ENCODE measurements at places on chromosomes 16 and 17.

DNA sequence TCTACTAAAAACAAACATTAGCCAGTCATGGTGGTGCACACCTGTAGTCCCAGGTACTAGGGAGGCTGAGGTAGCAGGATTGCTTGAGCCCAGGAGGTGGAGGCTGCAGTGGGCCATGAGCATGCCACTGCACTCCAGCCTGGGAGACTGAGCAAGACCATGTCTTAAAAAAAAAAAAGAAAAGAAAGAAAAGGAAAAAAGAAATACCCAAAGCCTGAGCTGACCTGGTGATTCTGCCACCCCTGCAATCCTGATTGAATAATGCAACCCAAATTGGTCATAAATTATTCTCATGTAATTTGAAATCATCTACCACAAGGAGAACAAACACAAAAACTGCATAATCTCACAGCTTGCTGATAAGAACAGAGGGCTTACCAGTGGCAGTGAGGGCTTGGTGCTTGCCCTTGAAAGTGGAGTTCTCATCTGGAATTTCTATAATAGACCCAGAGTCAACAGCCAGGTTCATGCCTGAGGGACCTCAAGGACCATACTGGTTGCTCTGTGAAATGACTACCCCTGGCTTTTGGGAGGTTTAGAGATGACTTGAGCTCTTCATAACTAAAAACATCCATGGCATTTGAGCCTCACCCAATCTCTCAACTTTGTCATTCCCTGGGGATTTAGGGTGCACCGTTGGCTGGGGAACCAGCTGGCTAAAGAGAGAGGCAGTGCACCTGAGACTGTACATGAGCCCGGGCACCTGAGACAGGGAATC, 35.4 kb upstream of the TMC5 start:
- no peak for DNase-seq

DNA sequence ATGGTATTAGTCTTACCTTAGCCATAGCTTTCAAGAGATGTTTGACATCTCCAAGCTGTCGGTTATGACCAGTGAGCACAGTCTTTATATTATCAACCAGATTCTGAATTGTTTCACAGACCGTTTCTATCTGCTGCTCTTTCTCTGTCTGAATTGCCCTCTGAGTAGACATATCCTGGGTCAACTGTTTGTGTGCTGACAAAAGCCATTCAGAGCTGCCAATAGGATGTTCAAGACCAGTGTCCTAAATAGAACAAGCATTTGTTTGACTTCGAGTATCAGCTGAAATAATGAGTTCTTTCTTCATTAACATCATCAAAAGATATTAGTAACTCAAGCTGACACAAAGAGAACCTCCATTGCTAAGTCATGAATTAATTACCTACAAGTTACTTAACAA, 14.9 kb upstream of the ARL6IP1 start:
- DNase-seq: no peak

- DNase-seq: no peak
Observed at GRCh38 chr17:44637066-44637465, 19.2 kb upstream of the MEIOC start.

GRCh38 chr16:1870365-1871082, 1.4 kb downstream of the MEIOB start:
- DNase-seq: no peak

DNA sequence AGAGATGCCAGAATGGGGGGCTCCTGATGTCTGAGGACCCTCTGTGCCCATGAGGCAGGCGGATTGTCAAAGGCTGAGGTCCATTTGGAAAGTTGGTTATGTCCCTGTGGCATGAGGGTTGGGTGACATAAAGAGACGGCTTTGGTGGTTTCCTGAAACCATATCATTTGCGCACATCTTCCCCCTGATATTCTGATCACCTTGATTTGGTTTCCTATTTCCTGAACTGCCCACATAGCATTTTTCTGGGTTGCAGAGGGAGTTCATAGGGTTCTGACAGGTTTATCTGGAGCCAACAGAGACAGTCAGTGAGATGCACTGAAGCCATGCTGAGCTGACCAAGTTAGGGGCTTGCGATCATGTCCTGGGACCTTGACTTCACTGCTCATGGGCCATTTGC, 15.7 kb upstream of the RNF222 start:
- no peak for DNase-seq

- peak; percentile 84 for DNase-seq
Observed at GRCh38 chr16:56191156-56191815, at the start of gene GNAO1. GNAO1 (plus strand) TSS chr16:56191489; CDS start chr16:56192236, 747 bp downstream.

GRCh38 chr16:48503779-48504178, 106.2 kb downstream of the N4BP1 start:
- DNase-seq: peak; percentile 78

DNA sequence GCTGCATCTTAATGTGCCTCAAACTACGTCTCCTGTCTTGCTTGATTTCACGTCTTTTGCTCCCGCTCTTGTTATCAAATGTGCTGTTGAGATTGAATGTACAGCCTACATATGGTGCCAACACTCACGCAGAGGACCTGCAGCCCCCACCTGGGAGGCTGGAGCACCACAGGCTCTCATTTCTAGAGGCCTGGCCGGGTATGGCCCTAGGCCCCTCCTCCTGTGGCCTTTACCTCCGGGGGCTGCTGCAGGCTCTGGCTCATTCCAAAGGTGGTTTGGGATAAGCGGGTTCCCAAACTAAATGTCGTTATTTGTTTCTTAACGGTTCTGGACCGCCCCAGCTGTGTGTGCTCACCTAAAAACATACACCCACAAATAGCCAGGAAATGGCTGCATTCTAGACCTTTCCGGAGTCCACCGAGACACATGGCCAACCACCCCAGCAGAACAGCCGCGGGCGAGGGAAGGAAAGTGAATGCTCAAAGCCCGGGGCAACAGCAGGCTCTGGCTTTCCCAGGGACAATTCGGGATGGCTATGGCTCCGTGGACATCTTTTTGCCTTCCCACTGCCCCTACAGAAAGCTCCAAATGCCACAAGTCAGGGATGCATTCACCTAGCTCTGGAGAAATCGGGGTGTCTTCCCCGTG, 105.9 kb downstream of the ENGASE start:
- peak; percentile 53 for DNase-seq

- DNase-seq: no peak
Observed at GRCh38 chr17:58788199-58788598, 32.5 kb downstream of the PPM1E start.

DNA sequence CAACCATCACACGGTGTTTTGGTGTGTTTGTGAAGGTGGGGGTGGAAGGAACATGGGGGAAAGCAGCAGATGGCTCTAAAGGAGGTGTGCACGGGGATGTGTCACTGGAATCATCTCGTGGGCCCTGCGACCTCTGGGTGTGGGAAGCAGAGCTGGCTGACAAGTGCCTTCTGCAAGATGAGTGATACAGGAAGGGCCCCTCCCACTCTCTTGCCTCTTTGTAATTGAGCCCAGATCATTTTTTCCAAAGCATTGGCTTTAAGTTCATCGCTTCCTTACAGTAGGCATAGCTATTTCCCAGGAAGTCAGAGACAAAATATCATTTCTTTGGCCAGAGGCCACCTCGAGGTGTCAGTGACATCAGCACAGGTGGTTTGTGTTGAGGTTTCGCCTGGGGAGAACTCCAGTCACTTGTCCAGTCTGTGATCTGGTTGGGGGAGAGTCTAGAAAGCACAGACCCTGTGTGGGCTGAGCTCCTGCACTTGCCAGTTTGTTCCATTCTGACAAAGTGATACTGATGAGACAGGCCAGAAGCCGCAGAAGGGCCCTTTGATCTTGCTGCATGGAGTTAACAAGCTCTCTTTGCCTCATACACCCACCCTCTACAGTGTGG, 20.6 kb upstream of the SNTB2 start:
- DNase-seq: no peak

DNA sequence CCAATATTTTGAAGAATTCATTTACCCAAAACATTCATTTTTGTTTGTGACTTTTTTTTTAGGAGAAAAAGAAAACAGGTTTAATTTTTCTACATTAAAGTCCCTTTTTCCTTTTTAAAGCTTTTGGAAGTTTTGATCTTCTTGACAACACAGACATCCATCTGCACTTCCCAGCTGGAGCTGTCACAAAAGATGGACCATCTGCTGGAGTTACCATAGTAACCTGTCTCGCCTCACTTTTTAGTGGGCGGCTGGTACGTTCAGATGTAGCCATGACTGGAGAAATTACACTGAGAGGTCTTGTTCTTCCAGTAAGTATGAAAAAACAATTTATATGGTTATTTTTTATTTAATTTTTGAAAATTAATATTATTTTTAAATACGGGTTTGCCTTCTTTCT, 37.2 kb downstream of the SIAH1 start:
- DNase-seq: no peak

GRCh38 chr17:29243792-29244191, 2.9 kb upstream of the CRYBA1 start:
- no peak for DNase-seq

DNA sequence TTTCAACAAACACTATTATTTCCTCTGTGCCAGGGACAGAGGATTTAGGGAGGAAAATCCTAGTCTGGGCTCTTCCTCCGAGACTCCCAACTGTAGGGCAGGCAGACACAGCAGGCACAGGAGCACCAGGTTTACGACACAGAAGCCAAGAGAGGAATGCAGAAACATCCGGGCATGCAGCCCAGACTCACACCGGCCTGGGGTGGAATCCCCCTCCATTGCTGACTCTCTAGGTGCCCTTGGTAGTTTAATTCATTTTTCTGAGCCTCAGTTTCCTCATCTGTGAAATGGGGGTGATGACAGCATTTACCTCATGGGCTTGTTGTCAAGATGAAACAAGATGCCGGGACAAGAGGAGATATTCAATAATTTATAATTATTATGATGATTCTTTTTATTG, 14.9 kb downstream of the CA4 start:
- DNase-seq: no peak

DNA sequence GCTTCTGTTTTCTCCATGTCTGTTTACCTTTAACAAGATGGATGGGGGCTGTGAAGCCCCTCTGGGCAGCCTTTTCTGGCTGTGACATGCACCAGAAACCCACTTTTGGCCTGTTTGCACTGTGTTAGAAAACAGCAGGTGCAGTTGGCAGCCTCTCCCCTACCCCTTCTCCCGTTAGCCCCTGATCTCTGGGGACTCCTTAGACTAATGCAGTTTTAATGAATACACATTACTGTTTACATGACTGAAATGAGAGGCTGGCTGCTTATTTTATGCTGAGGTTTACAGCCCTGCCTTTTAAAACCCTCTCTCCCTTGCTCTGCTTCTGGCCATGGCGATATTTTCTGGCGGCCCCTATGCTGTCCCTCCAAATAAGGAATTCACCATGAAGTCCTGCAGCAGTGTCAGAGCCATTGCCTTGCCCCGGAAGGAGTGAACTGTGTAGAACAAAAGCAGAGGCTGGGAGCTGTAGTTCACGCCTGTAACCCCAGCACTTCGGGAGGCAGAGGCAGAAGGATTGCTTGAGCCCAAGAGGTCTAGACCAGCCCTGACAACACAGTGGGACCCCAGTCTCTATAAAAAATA, 79.3 kb downstream of the PRKCB start:
- no peak for DNase-seq

DNA sequence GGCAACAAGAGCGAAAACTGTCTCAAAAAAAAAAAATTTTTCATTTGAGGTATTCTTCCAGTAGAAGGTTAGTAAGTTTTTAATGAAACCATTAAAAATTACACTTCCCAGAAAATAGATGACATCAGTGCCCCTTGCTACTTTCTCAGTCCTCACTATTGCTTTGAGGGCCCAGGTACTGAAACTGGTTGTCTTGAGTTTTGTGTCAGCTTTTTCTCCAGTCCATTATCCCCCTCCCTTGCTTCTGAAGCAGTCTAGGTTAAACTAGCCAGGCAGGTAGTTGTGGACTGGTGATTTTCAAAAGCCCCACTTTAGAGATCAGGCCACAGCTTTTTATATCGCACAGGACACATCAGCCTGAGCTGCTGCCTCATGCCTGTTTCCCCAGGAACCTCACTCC, 10.9 kb downstream of the SMCR8 start:
- no peak for DNase-seq

DNA sequence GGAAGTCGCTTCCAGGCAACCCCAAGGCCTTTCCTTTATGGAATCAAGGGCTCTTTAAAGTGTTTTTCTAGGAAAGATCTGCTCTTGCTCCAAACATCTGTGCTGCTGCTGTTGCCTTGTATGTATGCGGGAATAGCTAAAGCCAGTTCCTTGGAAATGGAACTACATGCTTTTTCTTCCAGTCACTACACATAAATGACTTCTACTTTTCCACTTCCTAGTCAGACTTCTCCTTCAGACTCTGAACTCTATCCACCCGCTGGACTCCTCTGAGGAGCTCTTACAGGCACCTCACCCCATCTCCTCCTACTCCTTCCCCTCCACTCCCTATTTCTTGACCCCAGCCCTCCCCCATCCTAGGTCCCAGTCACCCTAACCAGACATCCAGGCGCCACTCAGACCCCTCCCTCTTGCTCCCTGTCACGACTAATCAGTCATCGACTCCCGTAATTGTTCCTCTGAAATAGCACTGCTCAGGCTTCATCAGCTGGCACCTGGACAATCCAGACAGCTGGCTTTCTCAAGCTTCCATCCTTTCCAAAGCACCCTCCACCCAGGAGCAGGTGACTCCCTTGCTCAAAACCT, 15.0 kb upstream of the PEMT start:
- DNase-seq: no peak

DNA sequence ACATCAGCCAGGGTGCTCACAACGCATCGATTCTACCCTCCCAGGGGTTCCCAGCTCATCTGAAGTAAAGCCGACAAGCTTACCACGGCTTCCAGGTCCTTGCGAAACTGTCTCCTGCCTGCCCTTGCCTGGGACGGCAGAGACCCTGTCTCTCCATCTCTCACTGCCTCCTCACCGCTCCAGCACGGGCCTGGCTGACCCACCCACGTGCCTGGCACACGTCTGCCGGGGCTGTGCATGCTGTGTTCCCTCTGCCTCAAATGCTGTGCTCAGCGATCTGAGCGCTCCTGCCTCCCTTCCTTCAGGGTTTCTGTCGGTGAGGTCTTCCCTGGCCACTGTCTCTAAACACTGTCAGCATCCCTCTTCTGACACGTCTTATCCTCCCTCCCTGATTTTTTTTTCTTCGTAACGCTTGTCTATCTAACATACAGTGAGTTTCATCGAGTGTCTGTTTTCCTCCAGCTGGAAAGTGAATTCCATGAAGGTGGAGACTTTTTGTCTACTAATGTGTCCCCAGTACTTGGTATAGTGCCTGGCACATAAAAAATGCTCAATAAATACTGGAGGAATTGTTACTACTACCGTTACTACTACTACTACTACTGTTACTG, 208.4 kb downstream of the IRF8 start:
- DNase-seq: no peak

- no peak for DNase-seq
Observed at GRCh38 chr16:1220841-1221627, 4.0 kb downstream of the TPSG1 start.

- no peak for DNase-seq
Observed at GRCh38 chr17:43363181-43363925, 35.4 kb upstream of the ARL4D start.
